NCI-H1092 treated with DMSO at 0.1 percent for 48 hours (cell line): ENCODE measurements at places on chromosomes 6 and 20.

DNA sequence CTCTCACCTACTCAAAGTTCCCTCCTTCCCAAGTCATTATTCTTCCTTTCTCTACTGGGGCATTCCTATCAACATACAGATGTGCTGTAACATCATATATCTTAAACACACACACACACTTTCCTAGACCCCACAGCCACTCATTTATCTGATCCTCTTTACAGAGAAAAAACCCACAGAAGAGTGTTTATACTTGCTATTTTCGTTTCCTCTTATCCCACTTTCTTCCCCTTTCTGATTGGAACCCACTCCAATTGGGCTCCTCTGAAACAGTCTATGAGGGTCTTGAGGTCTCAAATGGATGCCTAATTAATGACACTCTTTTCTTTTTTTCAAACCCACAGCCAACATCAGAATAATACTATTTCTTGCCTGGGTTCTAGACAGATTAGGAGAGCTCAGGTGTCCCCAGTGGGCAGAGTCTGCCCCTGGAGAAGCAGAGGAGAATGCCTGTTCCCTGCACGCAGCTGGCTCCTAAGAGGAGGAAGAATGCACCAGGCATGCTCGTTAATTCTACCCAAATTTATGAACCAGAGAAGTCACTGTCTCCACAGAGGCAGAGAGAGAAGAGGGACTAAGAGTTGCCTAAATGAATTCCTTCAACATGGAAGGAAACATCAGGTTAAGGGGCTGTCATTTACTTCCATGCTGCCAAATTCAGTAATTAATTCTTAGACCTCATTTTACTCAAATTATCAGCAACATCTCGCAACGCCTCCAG is 65.9 kb downstream of the CRYBG1 start:
- no peak for DNase-seq

- DNase-seq: no peak
Observed at GRCh38 chr20:32179515-32179914, 28.0 kb downstream of the PLAGL2 start.

DNA sequence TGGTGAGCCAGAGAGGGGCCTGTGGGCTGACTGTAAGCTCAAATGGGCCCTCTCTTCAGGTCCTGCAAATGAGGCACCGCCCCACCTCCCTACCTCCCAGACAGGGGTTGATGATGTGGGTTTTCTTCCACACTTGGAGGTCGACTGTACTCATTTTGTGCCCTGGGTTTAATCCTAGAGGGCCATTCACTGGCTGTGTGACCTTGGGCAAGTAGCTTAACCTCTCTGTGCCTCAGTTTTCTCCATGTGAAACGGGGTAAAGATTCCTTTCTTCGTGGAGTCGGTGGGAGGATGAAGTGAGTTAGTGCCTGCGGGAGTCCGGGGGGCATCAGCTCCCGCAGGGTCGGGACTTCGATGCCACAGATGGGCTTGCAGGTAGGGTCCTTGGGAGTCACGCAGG is 23.9 kb downstream of the ZBP1 start:
- DNase-seq: no peak

- no peak for DNase-seq
Observed at GRCh38 chr6:143200167-143200770, 139.6 kb downstream of the AIG1 start.

DNA sequence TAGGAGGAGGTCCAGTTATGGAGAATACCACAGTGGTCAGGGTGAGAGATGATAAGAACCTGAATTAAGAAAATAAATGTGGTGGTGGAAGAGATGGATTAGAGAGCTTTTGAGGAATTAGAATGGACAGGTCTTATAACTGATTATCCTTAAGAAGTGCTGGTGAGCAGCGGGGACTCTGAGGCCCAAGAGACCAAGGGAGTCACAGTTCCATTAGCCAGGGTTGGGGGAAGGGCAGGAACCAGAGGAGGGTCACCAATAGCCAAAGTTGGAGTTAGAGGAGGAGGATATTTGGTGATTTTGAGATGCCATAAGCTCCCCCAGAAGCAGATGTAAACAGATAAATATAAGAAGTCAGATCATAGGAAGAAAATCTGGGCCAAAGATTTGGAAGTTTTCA is 87.1 kb upstream of the PAK5 start:
- no peak for DNase-seq

DNA sequence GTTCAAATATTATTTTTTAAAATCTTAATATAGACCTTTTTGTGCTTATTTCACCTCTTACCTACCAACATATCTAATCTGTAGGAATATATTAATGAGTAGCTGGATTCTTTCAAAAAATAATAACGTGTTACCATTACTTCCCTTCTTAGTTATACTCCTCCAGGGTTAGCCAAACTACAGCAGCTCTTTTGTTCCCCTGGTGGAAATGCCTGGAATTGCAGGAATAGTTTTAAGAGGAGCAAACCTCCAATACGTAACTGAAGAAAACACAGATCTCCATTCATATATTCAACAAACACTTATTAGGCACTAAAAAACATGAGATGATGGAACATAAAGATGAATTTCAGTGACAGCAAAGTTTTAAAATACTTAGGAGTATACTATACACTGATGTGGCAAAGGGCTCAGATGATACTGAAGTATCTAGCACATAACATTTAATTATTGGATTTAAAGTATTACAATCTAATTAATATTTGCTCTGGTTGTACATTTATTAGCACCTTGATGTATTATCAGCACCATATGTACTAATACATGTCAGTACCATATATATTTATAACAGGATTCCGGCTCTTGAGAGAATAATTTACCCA is 78.3 kb downstream of the TBX18 start:
- DNase-seq: no peak

GRCh38 chr20:32570401-32571190 is 14.5 kb downstream of the NOL4L start:
- no peak for DNase-seq

DNA sequence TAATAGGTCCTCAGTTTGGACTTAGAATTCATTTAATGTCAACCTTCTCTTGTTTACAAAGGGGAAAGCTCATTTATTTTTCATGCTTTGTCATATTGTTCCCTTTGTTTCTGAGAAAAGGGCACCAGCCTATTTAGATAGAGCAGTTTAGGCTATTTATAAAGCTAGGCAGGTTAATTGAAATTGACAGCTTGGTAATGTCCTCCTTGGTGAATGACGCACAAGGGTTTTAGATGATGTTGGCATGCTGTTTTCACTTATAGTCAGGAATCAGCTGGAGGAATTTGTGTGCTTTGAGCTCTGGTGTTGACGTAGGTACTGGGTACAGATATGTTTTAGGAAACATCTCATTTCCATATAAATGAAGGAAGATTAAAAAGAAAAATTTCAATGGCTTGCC is 45.2 kb downstream of the BCKDHB start:
- DNase-seq: no peak

- DNase-seq: no peak
Observed at GRCh38 chr20:33838035-33838864, 27.1 kb downstream of the CHMP4B start.

DNA sequence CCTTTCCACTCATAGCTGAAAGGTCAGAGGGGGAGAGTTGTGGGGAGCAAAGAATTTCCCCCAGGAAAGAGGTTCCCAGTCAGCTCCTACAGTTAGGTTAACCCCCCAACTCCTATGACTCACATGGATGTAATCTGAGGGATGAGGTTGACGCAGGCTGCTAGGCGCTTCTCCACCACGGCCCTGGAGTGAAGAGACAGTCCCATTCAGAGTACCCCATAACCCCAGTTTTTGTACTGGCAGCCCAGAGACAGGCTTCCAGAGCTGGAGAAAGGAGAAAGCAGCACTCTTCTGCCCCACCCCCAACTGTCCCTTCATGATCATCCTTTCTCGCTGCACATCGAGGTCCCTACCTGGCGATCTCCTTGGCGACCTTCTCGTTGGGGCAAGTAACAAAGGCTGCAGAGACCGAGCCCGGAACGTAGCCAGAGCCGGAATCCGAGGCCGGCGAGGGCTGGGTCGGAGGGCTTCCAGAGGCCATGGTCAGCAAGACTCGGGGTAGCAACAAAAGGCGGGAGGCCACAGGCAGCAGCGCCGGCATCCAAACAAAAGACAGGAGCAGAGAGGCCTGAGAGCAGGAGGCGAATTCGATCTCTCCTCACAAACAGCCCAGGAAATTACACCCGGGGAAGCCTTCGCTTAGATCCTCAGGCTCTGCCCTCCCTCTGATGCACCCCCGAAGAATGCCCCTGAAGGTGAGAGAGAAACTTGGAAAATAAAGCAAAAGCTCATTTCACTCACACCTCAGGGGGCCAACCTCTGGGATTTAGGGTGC is 592 bp downstream of the CUTA start:
- DNase-seq: peak; percentile 43

DNA sequence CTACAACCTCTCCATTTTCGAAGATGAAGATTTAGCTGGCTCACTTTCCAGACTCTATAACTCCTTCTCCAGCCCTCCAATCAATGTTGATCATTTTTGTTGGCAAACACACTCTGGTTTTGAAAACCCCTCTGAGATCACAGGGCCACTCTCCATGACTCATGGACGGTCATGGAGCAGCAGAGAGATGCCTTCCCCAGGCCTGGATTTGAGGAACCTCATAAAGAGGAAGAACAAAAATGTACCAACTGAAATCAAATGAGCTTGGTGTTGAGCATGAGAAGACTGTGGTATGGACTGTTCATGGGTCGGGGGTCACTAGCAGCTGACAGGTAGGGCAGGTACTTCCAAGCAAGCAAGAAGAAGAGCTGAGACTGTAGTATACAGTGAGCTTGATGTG is 112.8 kb upstream of the INSM1 start:
- DNase-seq: no peak

- DNase-seq: peak; percentile 19
Observed at GRCh38 chr6:88870717-88871330, 92.6 kb downstream of the RNGTT start.

DNA sequence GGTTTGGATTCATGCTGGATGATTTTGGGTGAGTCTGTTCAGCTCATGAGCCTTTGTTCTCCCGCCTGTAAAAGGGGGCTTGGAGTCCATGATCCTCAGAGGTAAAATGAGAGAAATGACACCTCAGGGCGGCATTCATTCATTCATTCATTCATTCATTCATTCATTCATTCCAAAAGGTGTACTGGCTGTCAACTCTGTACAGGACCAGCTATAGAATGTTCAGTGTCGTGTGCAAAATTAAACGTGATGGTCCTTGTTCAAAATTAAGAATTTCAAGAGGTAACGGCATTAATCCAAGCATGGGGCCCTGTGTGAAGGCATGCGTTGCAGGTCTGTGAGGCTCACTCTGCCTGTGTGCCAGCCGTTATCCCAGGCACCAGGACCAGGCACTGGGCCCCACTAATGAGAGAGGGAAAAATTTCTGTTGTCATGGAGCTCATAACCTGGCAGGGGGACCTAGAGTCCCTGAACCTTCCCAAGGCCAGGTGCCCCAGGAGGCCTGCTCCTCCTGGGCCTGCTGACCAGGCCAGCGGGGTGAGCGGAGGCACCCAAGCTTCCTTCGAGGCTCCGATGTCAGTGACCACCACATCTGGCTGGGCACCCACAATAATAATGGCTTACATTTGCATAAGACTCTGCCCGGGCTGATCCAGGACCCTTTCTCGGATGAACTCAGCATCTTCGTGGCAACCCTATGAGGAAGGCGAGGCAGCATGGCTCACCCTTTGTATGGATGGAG is 53.2 kb downstream of the CEBPB start:
- no peak for DNase-seq

GRCh38 chr20:33431797-33432381 is 11.7 kb downstream of the SNTA1 start:
- DNase-seq: no peak

GRCh38 chr20:37773291-37773826 is 79.5 kb downstream of the CTNNBL1 start:
- DNase-seq: no peak

DNA sequence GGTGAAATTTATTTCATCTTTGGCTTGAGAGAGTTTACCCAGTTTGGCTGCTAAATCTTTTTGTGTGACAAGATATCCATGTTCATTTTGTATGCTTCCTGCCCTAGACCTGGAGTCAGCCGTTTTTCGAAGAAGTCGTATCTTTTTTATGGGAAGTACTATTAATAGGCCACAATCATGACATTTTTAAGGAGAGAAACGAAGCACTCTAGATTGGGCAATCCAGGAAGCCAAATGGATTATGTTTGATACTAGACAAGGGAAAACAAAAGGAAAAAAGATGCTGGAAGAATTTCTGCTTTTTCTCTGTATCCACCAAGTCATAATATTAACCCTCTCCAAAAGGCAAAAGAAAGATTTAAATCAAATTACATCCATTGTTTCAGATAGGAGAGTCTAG is 214.6 kb downstream of the HDGFL1 start:
- no peak for DNase-seq

DNA sequence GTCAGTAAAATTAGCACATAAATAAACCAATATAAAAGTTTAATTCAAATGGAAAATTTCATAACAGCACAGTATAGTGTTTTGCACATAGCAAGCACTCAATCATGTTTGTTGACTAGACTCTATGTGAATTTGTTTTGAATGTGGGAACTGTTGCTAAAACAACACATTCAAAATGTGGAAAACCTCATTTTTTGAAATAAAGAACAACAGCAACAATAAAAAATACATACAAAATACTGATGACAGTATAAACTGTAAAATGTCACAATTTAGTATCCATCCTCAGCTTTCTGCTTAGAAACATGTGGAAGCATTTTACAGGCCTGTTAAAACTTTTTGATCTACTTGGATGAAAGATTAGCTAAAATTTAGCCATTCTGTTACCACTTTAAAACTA is 47.4 kb downstream of the HDAC2 start:
- no peak for DNase-seq

GRCh38 chr6:51167468-51167867 is 348.8 kb downstream of the TFAP2B start:
- no peak for DNase-seq

DNA sequence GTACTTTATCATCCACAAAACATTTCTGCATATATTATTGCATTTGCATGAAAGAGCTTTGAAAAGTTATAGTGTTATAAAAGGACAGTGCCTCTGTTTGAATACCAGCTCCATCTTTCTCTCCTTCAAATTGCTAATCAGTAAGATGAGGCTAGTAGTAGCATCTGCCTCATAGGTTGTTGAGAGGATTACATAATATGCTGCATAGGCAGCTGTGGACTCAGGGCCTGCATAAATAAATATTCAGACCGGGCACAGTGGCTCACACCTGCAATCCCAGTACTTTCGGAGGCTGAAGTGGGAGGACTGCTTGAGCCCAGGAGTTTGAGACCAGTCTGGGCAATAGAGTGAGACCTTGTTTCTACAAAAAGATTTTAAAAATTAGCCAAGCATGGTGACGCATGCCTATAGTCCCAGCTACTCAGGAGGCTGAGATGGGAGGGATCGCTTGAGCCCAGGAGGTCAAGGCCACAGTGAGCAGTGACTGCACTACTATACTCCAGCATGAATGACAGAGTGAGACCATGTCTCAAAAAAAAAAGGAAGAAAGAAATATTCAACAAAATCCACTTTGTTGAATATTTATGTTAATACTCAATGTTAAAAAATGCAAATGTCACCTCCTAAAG is 18.3 kb upstream of the SEC63 start:
- no peak for DNase-seq
